ENCODE measurements at places on chromosomes 1 and 21. TPM values are rescaled to one million over a fixed set of nuclear protein-coding genes. Genes with fewer than 3 reads are reported as not detected.

The TNNT2 gene
- 0.11 TPM for total RNA-seq

- DNase-seq: no peak
Observed at GRCh38 chr21:23858878-23859277, 1748.4 kb downstream of the MRPL39 start.

The GSTM5 gene
- not detected for total RNA-seq

- no peak for DNase-seq
Observed at GRCh38 chr1:56320464-56321149, 258.8 kb downstream of the PLPP3 start.

The ZNF593OS gene
- total RNA-seq: not detected

DNA sequence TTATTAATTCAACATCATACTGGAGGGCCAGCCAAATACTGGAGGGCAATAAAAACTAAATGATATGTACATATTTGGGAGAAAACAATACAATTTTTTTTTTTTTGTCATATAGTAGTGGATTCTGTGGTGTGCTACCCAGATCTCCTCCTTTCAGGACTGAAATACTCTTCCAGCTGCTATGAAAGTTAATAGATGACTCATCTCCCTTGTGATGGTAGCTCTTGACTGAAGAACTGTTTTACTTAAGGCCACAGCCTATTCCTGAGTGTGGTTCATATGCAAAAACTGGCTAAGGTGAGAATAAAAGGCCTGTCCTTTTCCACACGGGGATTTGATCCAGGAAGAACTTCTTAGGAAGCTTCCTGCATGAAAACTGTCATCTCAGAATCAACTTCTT is 307.9 kb downstream of the HLX start:
- DNase-seq: no peak

DNA sequence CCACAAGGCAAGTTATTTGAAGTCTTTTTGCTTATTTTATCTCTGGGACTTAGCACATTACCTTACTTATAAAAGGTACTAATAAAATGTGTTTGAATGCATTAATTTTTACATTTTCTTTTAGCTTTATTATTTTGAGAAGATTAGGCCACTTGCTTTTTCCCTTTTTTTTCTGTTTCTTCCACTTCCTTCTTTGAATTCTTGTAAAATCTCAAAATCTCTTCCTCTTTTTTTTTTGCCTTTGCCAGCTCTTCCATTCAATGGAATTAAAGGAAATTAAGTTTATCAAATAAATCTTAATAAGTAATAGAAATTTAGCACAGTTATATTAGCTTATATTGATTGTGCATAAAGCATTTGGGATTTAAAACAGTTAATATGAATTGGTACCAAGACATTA is 260.9 kb downstream of the SRGAP2C start:
- no peak for DNase-seq

DNA sequence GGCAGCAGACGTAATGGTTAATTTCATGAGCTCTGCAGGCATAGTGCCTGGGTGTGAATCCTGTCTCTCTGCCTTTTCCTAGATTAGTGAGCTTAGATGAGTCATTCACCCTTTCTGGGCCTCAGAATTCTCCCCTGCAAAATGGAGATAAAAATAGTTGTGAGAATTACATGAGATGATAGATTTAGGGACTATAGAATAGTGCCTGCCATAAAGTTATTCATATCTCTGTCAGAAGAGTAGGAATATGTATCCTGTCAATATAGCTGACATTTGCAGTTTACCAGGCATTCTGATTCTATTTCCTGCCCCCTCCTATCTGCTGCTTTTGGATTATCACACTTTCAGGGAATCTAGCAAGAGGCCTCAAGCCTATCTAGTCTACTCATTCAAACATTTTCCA is 112.0 kb downstream of the PDE4B start:
- no peak for DNase-seq

GRCh38 chr1:116574581-116575291 is 3.9 kb upstream of the CD58 start:
- DNase-seq: no peak

The GTF2B gene
- total RNA-seq: 35.7 TPM

All from foreskin keratinocyte (primary cell).